Activated naive CD4-positive, alpha-beta T cell treated with anti-CD3 and anti-CD28 coated beads, Interleukin-2, amount 10 ng/mL, durations not matched to agents 7 days and 5 days (primary cell): ENCODE measurements at places on chromosomes 6 and 20.

- H3K4me1 ChIP-seq: no peaks in the 10 kb centered on the region
- no peak overlapping the region for H3K27ac ChIP-seq
- no peaks in the 10 kb centered on the region for H3K27me3 ChIP-seq
- H3K36me3 ChIP-seq: no peaks in the 10 kb centered on the region
- no peak overlapping the region for H3K4me3 ChIP-seq
These were observed 801.2 kb upstream of the FLRT3 start for GRCh38 chr20:15138548-15139126.

DNA sequence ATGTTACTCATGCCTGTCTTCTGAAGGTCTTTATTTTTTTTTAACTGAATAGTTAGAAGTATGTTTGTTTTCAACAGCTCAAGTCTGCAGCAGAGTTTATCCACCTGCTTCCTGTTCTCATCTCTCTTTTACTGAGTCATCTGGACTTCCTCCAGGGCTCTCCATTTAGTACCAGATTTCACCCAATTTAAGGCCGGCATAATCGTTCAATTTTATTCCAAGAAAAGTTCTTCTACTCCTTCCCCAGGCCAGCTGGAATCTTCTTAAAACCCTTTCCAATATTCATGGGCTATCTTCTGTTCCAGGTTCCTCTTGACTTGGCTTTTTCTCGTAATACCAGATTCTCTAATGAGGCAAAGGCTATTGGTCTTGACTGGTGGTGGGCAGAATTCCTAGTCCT lies 79.0 kb upstream of the LAMA2 start:
- no peak overlapping the region for H3K27ac ChIP-seq
- H3K36me3 ChIP-seq: no peaks in the 10 kb centered on the region
- no peaks in the 10 kb centered on the region for H3K27me3 ChIP-seq
- no peaks in the 10 kb centered on the region for H3K4me1 ChIP-seq

GRCh38 chr6:159691133-159691962 lies 1.7 kb downstream of the SOD2 start:
- peak overlapping the region; percentile 94 for H3K27ac ChIP-seq
- H3K27me3 ChIP-seq: no peaks in the 10 kb centered on the region
- H3K36me3 ChIP-seq: peaks cover 46% of the 10 kb centered on the region
- no peak for DNase-seq
- peak overlapping the region; percentile 83 for H3K4me3 ChIP-seq

DNA sequence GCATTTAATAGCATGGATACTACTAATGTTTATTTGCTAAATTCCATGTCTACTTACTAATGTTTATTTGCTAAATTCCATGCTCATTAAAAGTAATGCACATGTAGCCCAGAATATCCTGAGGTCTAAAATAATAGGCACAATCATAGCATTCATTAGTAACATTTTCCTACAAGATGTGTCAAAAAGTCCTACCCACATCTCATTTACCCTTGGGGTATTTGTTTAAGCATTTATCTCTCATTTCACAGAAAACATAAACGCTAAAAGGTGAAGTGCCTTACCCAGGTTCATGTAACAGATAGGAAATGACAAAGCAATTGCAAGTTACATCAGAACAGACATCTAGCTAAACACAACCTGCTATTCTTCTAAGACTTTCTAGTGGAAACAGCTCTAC lies 457.1 kb downstream of the HACE1 start:
- H3K4me1 ChIP-seq: no peaks in the 10 kb centered on the region
- no peaks in the 10 kb centered on the region for H3K27me3 ChIP-seq
- no peak overlapping the region for H3K27ac ChIP-seq
- no peaks in the 10 kb centered on the region for H3K36me3 ChIP-seq

DNA sequence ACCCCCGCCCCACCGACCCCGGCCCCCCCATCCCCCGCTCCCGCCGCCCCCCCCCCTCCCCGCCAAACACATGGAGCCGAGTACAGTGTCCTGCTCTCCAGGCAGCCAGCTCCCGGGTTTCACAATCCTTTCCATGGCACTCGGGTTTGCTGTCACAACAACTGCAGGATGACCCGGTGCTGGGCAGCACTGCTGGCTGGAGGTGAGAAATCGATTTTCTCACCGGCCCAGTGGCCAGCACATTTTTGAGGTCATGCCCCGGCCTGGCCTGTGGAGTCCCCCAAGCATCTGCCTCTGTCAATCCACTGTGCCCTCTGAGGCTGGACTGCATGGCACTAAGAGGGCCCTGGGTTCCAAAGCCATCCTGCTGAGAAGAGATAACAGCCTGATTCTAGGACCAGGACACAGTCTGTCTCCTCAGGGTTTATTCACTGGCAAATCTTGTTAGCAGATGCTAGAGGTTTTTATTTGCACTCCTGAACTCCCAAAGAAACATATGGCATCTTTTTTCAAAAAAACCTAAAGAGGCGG lies 129.5 kb downstream of the NFATC2 start:
- peaks cover 69% of the 10 kb centered on the region for H3K4me1 ChIP-seq
- peak overlapping the region; percentile 42 for H3K27ac ChIP-seq
- no peaks in the 10 kb centered on the region for H3K27me3 ChIP-seq
